ENCODE measurements at places on chromosomes 3 and 15.

GRCh38 chr3:175716446-175716845 lies 857.3 kb downstream of the NAALADL2 start:
- no peak for DNase-seq

- no peak for DNase-seq
These were observed 32.0 kb downstream of the RNF168 start for GRCh38 chr3:196471551-196471950.

GRCh38 chr3:435161-435560 lies 238.6 kb downstream of the CHL1 start:
- DNase-seq = no peak

GRCh38 chr15:63067976-63068743 lies 25.6 kb downstream of the TPM1 start:
- DNase-seq = no peak

- DNase-seq = peak; percentile 34
These were observed 205.6 kb upstream of the DPH6 start for GRCh38 chr15:35751413-35752133.

DNA sequence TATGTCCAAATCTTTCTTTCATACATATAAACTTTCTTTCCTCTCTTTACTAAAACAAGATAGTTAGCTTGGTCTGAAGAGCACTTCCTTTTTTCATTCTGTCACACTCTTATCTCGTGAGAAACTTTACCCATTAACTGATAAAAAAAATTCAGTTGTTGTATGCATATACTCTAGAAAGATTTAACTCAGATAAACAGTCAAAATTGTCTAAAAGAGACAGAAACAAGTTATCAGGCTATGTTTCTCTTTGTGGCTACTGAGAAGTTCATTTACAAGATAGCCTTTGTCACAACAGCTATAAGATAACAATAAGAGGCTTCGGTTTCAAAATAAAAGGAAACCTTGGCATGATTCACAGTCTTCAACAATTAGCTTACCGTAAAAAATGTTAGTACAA lies 235.7 kb upstream of the ATP10A start:
- DNase-seq = no peak

DNA sequence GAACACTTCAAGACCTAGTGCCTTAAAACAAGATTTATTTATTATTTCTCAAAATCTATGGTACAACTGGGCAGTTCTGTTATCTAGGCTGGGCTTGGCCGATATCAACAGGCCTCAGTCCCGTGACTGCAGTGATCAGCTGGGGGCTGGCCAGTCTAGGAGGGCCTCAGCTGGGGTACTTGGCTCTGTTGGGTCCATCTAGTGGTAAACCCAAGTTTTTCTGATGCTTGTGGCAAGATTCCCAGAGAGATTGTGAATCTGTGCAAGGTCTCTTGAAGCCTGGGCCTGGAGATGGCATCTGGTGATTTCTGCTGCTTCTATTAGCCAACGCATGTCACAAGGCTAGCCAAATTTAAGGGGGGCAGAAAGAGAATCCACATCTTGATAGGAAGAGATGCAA lies 482.4 kb upstream of the SGO1 start:
- DNase-seq = no peak

DNA sequence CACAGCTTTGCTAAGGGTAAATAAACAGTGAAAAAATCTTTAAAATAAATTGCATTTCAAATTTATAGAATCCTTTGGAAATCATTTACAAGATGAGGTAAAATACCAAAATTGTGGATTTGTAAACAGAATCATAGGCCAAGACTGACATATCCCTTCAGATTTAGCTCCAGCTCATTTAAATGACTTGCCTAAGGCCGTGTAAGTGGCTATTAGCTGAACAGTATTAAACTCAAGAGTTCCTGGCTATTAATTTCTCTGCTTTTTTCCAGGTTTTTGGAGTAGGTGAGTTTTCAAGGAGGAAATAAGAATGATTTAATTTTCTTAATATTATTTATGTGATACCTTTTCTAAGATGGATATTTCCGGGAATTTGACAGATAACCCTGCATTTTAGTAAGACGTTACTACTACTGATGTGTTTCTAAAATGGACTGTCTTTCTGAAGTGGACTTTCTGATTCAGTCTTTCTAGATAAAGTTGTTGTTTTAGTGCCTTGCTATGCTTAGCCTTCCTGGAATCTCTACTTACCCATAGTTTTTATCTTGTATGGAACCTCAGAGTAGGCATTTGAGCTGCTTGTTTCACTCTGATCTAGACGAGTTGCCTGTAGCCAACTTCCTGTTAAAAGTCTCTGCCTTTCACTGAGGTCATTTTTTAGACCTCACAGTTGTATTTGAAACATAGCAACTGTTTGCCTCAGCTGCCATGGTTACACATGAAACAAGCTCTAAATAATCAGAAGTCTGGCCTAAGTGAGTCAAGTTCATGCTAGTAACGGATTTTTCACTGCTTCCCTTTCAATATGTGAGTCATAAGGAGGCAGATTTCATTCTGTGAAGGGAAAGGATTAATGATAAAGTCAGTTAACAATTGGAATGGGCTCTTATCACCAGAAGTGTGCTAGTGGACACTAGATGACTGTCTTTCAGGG lies 127.0 kb downstream of the KLHL25 start:
- peak; percentile 52 for DNase-seq

GRCh38 chr3:40801284-40801741 lies 276.6 kb downstream of the ZNF621 start:
- no peak for DNase-seq

DNA sequence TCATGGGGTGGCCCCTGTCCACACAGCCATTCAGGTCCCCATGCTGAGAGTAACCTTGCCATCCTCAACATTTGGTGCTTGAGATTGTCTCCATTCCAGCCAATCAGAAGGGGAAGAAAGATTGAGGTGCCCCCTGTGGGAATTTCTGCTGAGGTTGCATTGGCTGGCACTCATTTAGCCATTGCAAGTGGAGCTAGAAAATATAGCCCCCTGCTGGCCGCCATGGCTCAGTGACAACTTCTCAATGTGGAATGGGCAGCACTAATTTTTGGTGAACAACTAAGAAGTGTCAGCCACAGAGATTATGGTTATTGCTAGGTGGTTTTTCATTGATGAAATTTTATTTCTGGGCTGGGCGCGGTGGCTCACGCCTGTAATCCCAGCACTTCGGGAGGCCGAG lies 22.0 kb downstream of the COL6A6 start:
- DNase-seq = no peak

GRCh38 chr3:38610436-38610835 lies 39.1 kb downstream of the SCN5A start:
- no peak for DNase-seq

- DNase-seq = no peak
These were observed 431.9 kb upstream of the AGTR1 start for GRCh38 chr3:148265841-148266240.

DNA sequence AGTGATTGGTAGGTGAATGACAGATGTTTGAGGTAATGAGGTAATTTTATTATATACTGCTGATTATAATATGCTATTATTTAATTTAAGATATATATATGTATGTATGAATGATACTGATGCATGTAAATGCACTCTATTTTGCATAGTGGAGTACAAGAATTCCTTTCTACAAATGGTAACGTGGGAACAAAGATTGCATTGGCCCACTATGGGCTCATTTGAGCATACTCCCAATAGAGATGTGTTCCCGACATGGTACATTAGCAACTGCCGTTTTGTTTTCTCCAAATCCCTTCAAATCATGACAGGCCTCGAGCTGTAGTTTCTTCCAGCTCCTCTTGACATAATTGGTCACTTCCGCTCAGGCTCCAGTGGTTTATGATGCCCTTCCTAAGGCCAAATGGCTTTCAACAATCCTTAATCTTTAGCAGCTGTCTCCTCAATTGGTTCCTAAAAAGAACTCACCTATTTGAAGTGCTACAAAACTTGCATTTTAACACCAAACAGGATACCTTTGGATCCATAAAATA lies 266.1 kb downstream of the ADAMTSL3 start:
- no peak for DNase-seq

DNA sequence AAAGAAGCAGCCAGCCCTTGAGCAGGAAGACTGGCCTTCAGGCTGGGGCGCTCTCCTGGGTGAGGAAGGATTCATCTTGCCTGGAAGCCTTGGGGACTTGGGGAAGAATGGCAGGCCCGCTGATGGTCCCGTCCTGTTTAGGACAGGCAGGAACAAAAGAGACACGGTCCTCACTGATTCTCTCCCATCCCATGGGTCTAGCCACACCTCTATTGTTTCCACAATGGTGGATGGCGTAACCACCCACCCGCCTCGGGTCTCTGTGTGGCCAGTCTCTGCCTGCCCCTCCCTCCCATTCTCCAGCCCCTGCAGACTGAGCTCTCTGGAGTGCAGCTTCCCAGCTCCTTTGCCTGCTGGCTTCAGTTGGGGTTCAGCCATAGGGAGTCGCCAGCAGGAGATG lies 284.3 kb downstream of the UACA start:
- DNase-seq = no peak

GRCh38 chr3:188135271-188135670 lies 18.7 kb upstream of the LPP start:
- no peak for DNase-seq

DNA sequence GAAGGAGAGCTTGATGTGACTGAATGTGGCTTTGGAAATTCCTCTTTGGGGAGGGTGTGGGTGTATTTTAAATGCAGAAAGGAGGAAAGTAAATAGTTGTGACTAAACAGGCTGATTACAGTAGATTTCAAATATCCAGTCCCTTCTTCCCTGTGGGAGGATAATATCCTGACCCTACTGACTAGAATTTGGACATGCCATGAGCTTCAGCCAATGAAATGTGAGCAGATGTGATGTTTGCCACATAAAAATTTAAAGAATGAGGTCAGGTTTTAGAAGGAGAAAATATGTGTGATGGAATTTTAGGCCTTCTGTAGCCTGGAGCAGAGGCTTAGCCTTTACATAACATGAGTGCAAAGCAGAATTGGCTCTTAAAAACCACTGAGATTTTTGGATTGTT lies 1218.9 kb downstream of the ROBO2 start:
- DNase-seq = no peak

- DNase-seq = no peak
These were observed 272.1 kb downstream of the UNC13C start for GRCh38 chr15:54250326-54250725.

DNA sequence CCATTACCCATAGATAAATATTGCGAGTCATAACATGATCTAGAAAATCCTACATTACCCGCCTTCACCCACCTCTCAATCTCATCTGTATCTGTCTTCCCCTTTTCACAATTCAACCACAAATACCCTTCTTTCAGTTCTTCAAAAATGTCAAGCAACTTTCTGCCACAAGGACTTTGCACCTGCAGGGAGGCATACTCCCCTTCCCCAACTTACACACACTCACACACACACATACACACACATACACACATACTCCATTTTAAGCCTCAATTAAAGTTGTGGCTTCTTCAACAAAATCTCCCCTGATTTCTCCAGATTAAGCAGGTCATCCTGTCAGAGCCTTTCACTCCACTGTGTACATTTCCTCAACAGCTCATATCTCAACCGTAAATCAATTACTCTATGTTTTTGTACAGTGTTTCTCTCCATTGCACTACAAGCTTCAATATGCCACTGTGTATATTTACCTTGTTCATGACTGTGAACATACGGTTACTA lies 33.1 kb upstream of the CCDC50 start:
- no peak for DNase-seq

DNA sequence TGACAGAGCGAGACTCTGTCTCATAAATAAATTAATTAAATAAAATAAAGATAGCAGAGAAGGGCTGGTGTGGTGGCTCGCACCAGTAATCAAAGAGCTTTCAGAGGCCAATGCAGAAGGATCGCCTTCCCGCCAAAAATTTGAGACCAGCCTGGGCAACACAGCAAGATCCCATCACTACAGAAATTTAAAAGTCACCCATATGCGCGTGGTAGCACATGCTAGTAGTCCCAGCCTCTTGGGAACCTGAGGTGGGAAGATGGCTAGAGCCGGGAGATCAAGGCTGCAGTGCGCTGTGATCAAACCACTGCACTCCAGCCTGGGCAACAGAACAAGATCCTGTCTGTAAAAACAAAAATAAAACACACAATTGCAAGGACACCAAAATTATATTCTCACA lies 9.6 kb downstream of the SMARCC1 start:
- no peak for DNase-seq

DNA sequence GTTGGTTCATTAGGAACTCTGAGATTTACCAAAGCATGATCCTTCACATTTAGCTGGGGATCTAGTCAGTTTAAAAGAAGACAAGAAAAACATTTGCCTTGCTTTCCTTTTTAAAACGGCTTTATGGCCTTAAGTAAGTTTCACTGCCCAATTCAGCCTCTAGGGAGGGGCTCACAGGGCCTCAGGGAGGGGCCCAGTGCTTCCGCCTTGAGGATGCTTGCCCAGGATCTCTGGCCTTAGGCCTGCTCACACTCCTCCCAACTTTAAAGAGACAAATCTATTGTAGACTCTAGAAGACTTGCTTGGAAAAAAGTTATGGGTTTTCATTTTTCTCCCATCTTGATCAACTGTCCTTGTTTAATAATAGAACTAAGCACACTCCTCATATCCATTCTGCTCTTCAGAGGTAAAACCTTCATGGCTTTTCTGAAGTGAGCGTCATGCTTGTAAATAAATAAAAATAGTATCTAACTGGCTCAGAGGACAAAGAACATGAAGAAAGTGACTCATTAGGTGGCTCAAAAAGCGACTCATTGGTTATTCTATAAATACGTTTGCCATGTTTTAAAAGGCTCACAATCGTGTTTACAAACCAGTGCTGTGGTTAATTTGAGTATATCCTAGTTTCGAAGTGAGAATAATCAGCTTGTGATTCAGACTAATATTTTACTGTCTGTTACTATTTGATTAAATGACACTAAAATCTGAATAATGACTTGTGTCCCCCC lies 13.7 kb downstream of the PDHB start:
- no peak for DNase-seq

GRCh38 chr3:70963431-70964275 lies 619.9 kb downstream of the FOXP1 start:
- DNase-seq = no peak

DNA sequence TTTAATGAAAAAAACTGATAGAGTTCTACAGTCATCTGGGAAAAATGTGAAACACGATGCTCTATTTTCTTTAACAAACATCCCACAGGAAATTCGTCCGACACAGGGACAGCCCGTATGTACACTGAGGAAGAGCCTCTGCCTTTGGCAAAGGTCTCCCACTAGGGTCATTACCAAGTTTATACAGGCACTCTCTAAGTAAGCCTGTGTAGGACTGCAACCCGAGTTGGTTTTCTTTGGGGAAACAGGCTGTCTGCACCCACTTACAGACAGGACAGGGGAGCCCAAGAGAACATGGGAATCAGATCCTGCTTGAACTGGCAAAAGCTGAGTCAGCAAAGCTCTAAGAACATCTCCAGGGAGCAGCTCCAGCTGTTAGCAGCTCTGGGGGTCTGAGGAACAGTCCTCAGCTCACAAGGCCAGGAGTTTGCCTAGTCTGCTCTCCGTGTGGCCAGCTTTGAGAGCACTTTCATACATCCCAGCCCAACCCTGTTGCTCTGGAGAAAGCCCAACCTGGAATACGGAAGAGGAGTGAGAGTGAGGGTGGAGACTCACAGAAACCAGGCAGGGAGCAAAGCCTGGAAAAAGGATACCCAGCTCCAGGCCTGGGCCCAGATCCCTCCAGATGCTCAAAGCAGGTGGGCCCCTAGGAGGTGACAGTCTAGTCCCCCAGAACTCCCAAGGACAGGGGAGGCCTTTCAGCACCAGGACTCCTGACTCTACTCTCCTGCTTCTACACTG lies 1.9 kb downstream of the TBC1D2B start:
- no peak for DNase-seq

GRCh38 chr3:14199641-14200040 lies 21.0 kb downstream of the LSM3 start:
- no peak for DNase-seq
